Right ventricle myocardium superior (tissue), 1 donor: ENCODE measurements at places on chromosomes 3 and 15.

GRCh38 chr3:129985113-129985512, 10.6 kb downstream of the TRH start:
- peak; percentile 55 for DNase-seq

DNA sequence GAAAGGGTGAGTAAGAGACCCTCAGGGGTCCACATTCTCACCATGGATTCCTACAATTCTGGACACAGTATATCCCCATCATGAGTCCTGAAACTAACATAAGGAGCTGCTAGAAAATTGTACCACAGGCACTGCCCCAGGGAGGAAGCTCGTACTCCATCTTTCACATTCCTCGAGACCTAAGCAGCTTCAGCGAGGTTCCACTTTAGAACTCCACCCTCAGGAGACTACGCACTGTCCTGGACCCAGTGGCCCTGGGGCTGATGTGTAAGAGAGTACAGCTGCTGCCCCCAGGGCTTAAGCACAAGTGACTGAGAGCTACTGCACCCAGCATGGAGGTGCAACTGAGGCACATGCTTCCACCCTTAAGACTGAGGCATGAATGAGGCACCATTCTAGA, 352.5 kb downstream of the ZNF385D start:
- no peak for DNase-seq

DNA sequence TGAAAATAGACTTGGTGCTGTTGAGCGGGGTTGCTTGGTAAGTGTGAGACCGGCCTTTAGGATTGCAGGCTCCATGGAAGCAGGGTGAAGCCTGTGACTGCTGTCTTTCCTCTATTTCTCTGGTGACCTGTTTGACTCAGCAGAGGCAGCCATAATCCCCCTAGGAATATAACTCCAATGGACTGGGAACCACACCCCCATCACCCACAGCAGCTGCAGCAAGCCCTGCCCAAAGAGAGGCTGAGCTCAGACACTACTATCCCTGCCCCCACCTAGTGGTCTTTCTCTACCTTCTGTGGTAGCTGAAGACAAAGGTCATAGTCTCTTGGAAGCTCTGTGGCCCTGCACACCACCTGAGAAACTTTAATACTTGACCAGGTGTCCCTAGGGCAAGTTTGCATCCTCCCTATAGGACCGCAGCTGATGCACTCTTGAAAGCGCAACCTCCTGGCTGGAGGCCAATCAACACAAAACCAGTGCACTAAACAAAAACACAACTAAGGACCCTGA, 133.6 kb upstream of the MRPL3 start:
- DNase-seq: no peak

DNA sequence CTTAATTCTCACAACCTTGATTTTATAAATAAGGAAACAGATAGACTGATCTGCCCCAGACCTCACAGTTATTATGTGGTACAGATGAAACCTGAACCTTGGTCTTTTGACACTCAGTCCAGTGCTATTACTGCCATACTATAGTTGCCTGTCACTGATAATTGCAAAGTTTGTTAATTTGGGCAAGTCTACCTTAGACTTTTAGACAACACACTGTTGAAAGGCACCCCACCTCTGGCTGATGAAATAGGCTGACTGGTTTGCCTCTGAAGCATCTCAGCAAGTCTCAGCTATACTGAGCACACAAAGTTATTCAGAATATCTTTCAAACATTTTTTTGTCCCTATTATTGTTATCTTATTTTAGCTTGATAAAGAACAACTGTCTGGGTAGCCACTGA, 53.1 kb upstream of the MAP4 start:
- DNase-seq: no peak

GRCh38 chr3:99250272-99250671, 348.8 kb upstream of the DCBLD2 start:
- DNase-seq: no peak

DNA sequence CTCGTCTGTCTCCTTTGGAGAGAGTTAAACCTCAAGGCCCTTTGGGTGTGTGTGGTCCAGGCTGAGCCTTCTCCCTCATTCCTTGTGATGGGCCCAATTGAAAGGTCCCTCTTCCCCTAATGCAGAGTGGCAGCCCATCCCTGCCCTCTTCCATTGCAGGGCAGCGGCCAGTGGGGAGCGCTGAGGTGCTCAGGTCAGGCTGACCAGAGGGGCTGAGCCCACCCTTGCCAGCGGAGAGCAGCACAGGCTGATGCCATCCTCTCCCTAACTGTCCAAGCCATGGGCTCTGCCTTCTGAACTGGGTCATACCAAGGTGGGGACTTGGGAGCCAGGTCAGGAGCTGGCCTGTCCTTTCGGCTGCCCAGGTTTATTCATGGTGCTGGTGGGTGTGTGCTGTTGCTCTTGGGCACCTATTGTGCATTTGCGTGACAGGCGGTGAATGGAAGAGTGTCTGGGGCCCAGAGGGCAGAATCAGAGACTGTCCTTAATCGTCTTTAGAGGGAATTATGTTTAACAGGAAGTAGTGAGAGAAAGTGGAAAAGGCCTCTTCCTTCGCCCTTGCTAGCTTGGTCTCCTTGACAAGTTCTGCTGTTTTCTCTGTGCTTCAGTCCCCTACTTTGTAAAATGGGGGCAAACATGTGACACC, 96.9 kb downstream of the VGLL4 start:
- no peak for DNase-seq

GRCh38 chr3:188558343-188559071, 404.6 kb downstream of the LPP start:
- no peak for DNase-seq

GRCh38 chr3:12585970-12586369, 29.1 kb downstream of the MKRN2 start:
- no peak for DNase-seq
